ENCODE measurements at places on chromosomes 11 and 22.

DNA sequence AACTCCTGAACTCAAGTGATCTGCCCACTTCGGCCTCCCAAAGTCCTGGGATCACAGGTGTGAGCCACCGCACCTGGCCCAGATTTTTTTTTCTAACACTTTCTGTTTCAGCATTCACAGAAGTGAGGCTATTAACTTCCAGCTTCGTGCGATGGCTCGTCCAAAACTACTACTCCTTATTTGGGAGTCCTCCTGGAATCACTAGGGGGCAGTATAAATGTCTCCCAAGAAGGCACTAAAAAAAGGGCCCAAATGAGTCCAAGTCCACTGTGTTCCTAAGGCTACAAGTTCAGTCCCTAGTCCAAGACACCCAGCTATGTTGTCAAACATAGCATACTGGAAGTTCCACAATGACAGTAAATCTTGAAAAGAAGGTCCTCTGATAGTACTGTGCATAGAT is 63.2 kb upstream of the BIRC3 start:
- peak; percentile 36 for DNase-seq

GRCh38 chr22:46656856-46657654 is 36.9 kb downstream of the GRAMD4 start:
- DNase-seq = no peak

DNA sequence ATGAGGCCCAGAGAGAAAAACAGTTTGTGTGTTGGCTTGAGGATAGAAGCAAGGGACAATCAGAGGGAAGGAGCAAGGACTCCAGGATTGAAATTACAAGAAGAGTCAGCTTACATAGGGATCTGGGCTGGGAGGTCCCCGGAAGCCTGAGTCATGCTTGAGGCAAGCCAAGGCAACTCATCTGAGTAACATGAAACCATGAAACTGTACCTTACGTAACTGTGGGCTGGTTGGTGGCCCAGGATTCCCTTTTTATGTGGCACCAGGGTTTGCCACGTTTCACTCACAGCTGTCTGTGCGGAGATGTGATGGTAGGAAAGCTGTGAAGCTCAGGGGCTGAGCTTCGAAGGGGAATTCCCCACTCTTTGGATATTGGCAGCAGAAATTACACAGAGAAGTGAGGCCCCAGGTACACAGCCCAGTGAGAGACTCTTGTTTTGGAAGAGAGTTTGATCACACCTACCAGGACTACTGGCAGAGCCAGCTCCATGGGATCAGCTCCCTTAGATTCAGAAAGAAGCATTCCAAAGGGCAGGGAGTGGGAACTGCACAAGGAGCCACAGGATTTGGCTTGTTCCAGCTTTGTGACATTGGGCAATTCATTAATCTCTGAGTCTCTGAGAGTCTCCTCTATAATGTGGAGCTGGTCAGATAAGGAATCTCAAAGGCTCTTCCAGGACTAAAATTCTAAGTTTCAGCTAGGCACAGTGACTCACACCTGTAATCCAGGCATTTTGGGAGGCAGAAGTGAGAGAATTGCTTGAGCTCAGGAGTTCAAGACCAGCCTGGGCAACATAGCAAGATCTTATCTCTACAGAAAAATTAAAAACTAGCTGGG is 7.8 kb downstream of the SLC5A1 start:
- peak; percentile 97 for DNase-seq

DNA sequence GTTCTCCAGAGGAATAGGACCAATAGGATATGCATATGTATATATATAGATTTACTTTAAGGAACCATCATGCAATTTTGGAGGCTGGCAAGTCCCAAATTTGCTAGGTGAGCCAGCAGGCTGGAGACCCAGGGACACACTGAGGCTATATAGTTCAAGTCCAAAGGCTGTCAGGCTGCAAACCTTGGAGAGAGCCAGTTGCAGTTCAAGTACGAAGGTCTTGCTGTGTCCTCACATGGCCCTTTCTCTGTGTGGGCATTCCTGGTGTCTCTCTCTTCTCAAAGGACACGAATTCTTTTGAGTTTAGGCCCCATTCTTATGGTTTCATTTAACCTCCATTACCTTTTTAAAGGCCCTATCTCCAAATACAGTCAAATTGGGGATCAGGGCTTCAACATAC is 134.4 kb upstream of the SORL1-AS1 start:
- no peak for DNase-seq

DNA sequence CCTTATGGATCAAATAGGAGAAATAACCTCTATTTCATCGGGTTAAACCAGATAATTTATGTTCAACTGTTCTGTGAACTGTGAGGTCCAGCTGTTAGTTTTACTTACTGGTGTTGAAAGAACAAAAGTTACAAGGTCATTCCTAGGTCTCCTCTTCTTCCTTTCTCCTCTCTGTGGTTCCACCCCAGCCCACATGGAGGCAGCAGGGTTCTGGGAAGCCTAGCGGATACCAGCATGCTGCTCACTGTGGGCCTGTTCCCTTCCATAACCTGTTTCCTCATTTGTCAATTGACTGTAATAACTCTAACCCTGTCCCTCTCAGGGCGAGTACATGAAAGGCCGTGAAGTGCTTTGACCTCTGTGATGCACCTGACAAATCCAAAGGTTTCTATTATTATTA is 27.8 kb downstream of the RELT start:
- peak; percentile 49 for DNase-seq
